ENCODE measurements at places on chromosomes 13 and 19. TPM values are rescaled to one million over a fixed set of nuclear protein-coding genes. Genes with fewer than 3 reads are reported as not detected.

The NDUFB7 gene
- 369 TPM for total RNA-seq

The PCDH9 gene
- 25.8 TPM for total RNA-seq

The SWSAP1 gene
- 1.8 TPM for total RNA-seq

The NCR1 gene
- total RNA-seq, result not detected

The ABCA7 gene
- 13.0 TPM for total RNA-seq

The TMEM38A gene
- total RNA-seq, result 0.65 TPM

The PCDH17 gene
- 0.43 TPM for total RNA-seq

The MBD3L3 gene
- total RNA-seq, result not detected
